ENCODE measurements at places on chromosomes 7 and 10.

GRCh38 chr7:140200061-140200989 lies 23.5 kb upstream of the KDM7A start:
- no peak for DNase-seq

GRCh38 chr7:16918288-16918895 lies 36.6 kb upstream of the AGR3 start:
- no peak for DNase-seq

- DNase-seq = no peak
These were observed 31.7 kb downstream of the HYAL4 start for GRCh38 chr7:123876557-123877256.

- no peak for DNase-seq
These were observed 243.9 kb downstream of the SNX13 start for GRCh38 chr7:17696422-17696821.

GRCh38 chr7:152759949-152760853 lies 649 bp downstream of the ACTR3B start:
- DNase-seq = no peak

- no peak for DNase-seq
These were observed 111.9 kb upstream of the ADAM12 start for GRCh38 chr10:126500185-126500584.

- no peak for DNase-seq
These were observed 1.7 kb upstream of the RBM20 start for GRCh38 chr10:110642204-110643034.

DNA sequence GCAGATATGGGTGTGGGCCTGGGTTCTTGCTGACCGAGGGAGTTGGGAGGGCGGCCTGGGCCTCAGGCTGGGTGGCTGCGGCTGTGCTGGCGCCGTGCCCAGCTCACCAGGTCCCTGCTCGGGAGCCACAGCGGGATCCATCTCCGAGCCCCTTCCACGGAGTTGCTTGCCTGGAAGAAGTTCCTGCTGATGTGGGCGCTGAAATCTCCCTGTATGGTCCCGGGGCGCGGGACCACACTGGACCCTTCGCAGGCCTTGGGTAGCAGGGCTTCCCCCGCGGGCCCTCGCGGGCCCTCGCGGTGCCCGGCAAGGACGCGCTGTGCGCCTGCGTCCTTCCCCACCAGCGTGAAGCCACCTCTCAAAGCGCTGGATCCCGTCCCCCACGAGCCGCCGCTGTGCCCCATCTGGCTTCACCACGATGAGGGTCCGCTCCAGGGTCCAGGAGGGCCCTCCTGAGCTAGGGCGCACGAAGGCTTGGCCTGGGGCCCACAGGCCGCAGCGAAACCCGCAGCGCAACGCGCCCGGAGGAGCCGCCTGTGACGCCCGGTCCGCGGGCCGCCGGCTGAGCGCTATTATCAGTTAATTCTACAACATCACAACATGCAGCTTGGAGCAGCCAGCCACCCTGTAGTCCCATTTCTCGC lies 31.5 kb downstream of the RAB19 start:
- no peak for DNase-seq

GRCh38 chr7:7693881-7694280 lies 24.5 kb downstream of the RPA3 start:
- no peak for DNase-seq

DNA sequence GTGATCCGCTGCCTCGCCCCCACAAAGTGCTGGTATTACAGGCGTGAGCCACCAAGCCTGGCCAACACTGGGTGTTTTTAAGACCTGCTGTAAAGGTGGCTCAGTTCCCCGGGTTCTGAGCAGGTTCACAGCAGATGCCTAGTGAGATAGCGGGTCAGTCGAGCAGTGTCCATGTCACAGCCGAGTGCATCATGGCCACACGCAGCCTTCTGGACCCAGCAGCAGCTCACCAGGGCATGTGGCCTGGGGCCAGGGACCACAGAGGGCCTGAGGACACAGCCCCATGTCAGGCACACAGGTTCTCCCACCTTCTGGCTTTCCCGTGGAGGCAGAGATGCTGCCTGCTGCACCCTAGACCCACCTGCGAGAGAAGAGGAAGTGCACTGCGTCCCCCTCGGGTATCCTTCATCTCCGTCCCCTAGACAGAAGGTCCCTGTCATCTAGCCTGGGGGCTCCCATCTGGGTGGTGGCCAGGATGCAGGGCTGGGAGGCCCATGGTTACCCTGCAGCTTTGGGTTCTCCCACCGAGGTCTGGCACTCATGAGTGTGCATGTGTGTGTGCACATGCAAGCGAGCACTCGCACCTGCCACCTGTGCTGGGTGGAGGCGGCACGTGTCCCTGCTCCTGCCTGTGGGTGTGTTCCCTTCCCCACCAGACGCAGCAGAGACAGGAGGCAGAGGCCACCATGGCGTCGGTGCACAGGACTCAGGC lies 98.6 kb downstream of the NKX6-2 start:
- no peak for DNase-seq

DNA sequence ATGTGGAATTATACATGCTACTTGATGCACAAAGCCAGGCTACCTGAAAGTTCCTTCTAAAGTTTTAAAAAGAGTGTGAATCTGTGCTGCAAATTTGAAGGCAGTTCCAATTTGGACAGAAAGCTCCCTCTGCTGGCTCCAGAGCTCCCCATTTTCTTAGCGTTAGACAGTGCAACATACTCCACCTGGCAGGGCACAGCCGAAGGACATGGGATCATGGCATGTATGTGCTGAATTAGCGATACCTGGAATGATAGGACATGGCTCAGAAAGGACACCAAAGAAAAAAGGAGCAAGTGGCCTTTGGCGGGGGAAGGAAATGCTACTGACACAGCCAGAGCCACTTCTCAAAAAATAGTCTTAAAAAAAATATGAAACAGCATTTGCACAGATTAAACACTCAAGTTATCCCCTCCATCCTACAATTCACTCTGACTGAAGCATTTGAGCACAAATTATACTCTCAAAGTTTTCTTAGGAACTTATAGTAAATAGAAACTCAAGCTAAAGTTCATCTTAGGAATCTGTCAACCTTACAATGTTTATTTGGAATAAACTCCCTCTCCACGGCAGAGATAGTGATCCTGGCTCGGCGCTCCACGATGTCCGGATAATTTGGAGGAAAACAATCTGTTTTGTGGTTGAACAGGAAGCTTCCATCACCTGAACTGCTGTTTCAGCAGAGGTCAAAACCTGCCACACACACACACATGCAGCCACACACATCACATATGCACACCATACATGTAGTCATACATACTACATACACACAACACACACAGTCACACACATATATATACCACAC lies 80.0 kb downstream of the C7orf25 start:
- no peak for DNase-seq

DNA sequence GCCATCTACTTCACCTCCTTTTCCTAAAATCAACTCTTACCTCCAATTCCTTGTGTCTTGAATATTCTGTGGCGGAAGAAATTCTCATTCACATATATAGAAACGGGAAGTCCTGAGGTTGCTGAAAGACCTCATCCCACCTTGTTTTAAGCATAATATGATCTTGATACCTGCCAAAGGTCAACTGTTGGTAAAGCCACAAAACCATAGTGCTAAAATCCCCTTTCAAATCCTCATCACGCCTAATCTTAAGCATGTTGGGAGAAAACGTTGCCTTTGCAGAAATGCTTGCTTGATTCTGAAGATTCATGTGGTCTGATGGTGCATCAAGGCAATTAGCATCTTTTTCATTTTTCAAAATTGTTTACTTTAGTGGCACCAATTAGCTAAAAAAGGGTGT lies 8.5 kb downstream of the ANKRD22 start:
- no peak for DNase-seq

DNA sequence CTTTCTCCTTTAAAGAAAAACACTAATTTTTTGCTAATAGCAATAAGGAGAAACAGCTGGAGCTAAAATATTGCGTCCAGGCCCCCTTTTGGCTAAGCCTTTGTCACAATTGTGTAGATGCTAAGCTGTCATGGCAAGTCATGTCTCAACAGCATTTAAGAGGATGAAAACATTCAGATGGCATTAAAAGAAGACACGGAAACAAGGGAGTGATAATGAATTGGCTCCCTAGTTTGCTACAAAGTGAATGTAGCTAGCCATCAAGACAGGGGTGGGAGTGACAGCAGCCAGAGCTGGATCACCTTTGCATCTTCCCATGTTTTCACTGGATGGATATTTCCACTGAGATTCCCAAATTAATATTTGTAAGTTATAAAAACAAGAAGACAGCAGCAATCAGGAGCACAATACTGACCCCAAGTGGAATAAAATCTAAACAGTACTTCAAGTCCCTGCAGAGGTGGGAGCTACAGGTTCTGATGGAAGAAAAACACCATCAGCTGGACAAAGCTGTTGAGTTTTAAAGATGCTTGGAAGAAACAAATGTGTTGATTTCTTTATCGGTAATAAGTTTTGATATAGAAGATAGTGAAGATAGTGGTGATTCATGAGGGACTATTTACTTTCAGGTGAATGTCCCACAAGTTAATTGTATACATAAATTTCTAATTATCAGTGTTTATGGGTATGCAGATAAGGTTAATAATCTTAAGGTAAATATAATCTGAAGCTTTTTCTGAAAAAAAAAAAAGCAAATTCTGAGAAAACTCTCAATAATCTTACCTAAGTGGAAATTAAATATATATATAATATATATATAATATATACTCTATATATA lies 129.4 kb downstream of the SLC16A9 start:
- DNase-seq = no peak

Data from cortex of kidney (tissue), 1 donor.